Umbilical cord (tissue), 2 donors: ENCODE measurements at places on chromosomes 1 and 21. TPM values are rescaled to one million over a fixed set of nuclear protein-coding genes. Genes with fewer than 3 reads are reported as not detected.

LCE3E gene
- not detected for total RNA-seq

WDR3 gene
- 15.6 TPM for total RNA-seq

DNA sequence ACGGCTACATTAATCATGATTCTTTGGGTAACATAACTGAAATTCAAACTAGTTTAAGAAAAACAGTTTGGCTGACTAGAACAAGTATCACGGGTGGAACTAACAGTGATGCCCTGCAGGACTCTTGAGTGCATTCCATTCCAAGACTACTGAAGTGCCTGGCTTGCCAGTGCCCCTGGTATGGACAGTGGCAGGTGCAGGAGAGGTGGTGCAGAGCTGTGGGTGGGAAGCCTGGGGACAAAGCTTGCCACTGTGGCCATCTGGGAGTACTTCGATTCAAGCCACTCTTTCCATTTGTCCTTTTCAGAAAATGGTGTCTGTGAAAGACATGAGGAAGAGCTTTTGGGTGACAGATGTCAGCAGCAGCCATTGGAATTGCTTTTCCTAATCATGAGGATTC, 166.5 kb downstream of the RRAGC start:
- DNase-seq, result no peak

GRCh38 chr1:79903321-79903720, 896.8 kb upstream of the ADGRL4 start:
- no peak for DNase-seq

DNA sequence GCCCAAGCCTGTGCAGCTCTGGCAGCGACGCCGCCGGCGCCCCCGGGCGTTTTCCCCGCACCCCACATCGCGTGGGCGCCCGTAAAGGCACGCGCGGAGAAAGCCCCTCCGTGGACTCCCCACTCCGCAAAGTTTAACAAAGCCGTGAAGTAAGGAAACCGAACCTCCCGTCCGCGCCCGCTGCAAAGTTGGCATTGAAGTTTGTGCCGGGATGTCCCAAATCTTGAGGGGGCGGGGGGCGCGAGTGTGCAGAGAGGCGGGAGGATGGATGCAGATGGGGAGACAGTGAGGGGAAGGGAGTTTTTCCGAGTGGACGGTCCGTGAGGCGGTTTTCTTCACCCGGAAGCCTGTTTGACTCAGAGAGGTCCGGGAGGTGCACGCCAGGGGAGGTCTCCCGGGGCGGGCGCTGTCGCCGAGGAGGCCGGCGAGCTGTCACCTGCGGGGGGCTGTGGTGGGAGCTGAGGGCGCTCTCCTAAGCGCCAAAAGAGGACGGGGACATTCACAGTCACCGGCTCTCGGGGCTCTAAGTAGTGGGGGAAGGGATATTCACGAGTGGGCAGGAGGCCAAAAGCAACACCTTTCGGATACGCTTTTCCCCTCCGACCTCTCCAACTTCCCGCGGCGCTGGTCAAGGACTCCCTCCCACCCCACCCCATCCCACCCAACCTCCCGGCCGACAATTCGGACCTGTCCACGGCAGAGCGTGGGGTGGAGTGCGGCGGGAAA, 1.3 kb downstream of the WLS start:
- no peak for DNase-seq

- no peak for DNase-seq
Observed at GRCh38 chr1:7400566-7400965, 370.5 kb upstream of the VAMP3 start.

DNA sequence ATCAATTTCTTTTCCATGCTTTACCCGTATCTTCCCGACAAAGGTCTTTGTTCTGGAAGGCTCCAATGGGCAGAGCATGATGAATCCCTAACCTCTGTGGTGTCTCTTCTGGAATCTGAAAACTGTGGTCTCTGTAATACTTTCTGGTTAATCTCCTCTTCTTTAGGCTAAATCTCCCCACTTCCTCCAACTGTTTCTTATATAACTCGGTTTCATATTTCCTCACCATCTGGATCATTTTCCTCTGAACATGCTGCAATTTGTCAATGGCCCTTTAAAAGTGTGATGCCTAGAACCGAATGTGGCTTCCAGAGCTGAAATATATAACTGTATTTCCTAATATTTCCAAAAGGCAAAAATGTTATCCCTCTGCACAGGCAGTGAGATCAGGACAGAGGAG, 66.1 kb downstream of the ALG14 start:
- DNase-seq, result peak; percentile 66

AGT gene
- total RNA-seq, result not detected

PLCH2 gene
- total RNA-seq, result 11.1 TPM
